A549 treated with Mapracorat at 1 μM for 4 hours (cell line): ENCODE measurements at places on chromosomes 2 and 18. TPM values are rescaled to one million over a fixed set of nuclear protein-coding genes. Genes with fewer than 3 reads are reported as not detected.

The GAD1 gene
- 0.26 to 0.83 TPM (median 0.76 TPM) in 5 replicates for total RNA-seq

The CREB1 gene
- total RNA-seq, result 16.7 to 27.8 TPM (median 21.9 TPM) in 5 replicates

The PROM2 gene
- total RNA-seq, result not detected in 5 replicates

The ADAM23 gene
- total RNA-seq, result 8.4 to 10.2 TPM (median 9.2 TPM) in 5 replicates

The LRRFIP1 gene
- 69.5 to 94.5 TPM (median 87.6 TPM) in 5 replicates for total RNA-seq

The SP110 gene
- total RNA-seq, result 5.1 to 7.0 TPM (median 6.7 TPM) in 5 replicates

The CDH20 gene
- not detected in 5 replicates for total RNA-seq

The MOCOS gene
- 2.6 to 3.0 TPM (median 2.7 TPM) in 5 replicates for total RNA-seq

The BMP10 gene
- not detected in 5 replicates for total RNA-seq

The NLRC4 gene
- 0.05 to 0.09 TPM (median 0.05 TPM) in 4 of 5 replicates, not detected in the other for total RNA-seq

The NPPC gene
- total RNA-seq, result 0.31 to 0.59 TPM (median 0.40 TPM) in 4 of 5 replicates, not detected in the other

The CCDC148 gene
- total RNA-seq, result 0.30 to 0.46 TPM (median 0.37 TPM) in 5 replicates

The FKBP1B gene
- total RNA-seq, result 10.6 to 12.7 TPM (median 11.5 TPM) in 5 replicates

The EIF2AK3 gene
- 29.3 to 42.0 TPM (median 40.0 TPM) in 5 replicates for total RNA-seq

The C1QL2 gene
- total RNA-seq, result 0.11 to 0.53 TPM (median 0.31 TPM) in 5 replicates

The COLEC11 gene
- total RNA-seq, result 0.39 to 0.73 TPM (median 0.54 TPM) in 5 replicates

The MC4R gene
- not detected in 5 replicates for total RNA-seq

The LINC00305 gene
- not detected in 5 replicates for total RNA-seq

The AGXT gene
- total RNA-seq, result not detected in 5 replicates

The PCARE gene
- total RNA-seq, result not detected in 5 replicates

The SLC4A5 gene
- 0.07 to 0.41 TPM (median 0.36 TPM) in 5 replicates for total RNA-seq

The HRH4 gene
- total RNA-seq, result not detected in 5 replicates

The TUBA4B gene
- 0.13 to 0.28 TPM (median 0.18 TPM) in 4 of 5 replicates, not detected in the other for total RNA-seq

The INHBB gene
- 16.3 to 29.2 TPM (median 20.2 TPM) in 5 replicates for total RNA-seq

The TUBA3E gene
- 2.4 to 3.8 TPM (median 3.3 TPM) in 5 replicates for total RNA-seq

The LOXHD1 gene
- total RNA-seq, result not detected in 5 replicates

The SAG gene
- not detected in 5 replicates for total RNA-seq

The DHRS9 gene
- total RNA-seq, result 2.7 to 4.3 TPM (median 3.4 TPM) in 5 replicates

The ALPP gene
- 5.1 to 7.2 TPM (median 6.8 TPM) in 5 replicates for total RNA-seq

The FASTKD1 gene
- total RNA-seq, result 18.3 to 22.6 TPM (median 20.5 TPM) in 5 replicates

The ABCG8 gene
- not detected in 5 replicates for total RNA-seq
